Right lobe of liver (tissue), 6 donors: ENCODE measurements at places on chromosomes 12 and 14. TPM values are rescaled to one million over a fixed set of nuclear protein-coding genes. Genes with fewer than 3 reads are reported as not detected.

The PELI2 gene
- total RNA-seq, result 1.1 TPM

The PLEKHD1 gene
- total RNA-seq, result not detected

The KRT73 gene
- not detected for total RNA-seq

GRCh38 chr12:5633106-5633505, 201.2 kb downstream of the NTF3 start:
- DNase-seq, result no peak

- no peak for DNase-seq
These were observed 54.4 kb downstream of the EFCAB11 start for GRCh38 chr14:89899917-89900663.

- no peak for DNase-seq
These were observed 10.9 kb upstream of the PIK3C2G start for GRCh38 chr12:18250313-18250916.

GRCh38 chr12:65814038-65814437, 10.2 kb upstream of the HMGA2 start:
- DNase-seq, result no peak
